ENCODE measurements at places on chromosomes 4 and X.

DNA sequence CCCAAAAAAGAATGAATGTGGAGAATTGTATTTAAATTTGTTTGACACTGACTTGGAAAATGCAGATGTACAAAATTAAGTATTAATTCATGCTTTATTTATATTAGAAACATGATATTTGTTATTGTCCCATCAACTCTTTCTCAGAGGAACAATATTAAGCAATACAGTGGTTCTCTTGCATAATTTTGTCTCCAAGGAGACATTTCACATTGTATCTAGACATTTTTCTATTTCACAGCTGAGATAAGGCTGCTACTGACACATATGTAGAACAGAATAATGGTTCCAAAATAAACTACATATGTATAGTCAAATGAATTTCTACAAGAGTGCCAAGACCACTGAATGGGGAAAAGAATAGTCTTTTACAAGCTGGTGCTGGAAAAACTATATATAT, 427.9 kb upstream of the SPANXN1 start:
- peak; percentile 52 for DNase-seq

DNA sequence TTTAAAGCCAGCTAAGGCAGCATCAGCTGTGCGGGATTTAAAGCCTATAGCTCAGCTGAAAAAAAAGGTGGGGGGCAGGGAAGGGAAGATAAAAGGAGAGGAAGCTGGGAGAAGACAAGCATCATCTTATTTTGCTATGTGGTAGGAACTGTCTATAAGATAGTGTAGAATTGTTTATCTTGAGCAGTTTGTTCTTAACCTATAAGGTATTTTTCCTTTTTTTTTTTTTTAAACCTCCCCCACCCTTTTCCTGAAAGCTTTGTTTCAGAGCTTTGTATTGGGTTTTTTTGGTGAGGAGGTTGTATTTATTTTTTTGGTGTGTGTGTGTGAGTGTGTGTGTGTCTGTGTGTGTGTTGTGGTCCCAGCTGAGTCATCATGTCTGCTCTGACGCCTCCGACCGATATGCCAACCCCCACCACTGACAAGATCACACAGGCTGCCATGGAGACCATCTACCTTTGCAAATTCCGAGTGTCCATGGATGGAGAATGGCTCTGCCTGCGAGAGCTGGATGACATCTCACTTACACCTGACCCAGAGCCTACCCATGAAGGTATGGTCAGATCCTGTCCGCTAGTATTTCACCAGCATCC, 531 bp downstream of the RUFY3 start:
- peak; percentile 68 for DNase-seq

DNA sequence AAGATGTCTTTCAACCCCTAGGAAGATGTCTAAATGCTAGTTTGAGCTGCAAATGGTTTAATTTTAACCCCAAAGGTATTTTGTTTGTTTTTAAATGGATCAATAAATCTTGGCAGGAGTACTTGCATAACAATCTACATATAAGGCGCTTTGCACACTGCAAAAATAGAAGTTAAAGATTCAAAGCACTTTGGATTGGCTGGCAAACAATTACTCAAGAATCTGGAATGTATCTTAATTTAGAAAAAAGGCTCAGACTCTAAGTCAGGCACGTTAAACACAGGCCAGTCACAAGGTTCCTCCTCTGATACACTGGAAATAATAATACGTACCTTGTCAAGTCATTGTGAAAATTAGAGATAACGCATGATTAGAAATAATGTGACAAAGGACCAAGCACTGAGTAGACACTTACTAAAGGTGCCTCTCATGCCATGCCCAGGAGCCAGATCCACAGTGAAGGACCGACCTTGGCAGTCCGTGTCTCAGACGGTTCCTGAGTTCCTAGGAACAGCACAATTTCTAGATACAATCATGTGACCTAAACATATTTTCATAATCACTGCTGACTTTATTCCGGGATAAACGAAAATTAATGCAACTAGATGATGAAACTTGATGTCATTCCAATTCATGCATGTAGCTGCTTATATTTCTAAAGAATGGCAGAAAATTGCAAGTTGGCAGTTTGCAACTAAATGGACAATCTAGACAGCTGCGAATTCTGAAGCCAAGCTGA, 49.6 kb downstream of the PROM1 start:
- peak; percentile 53 for DNase-seq

- peak; percentile 79 for DNase-seq
These were observed 92.3 kb downstream of the REPS2 start for GRCh38 chrX:17038681-17039161.

GRCh38 chr4:162116095-162116779, 47.6 kb downstream of the FSTL5 start:
- DNase-seq = no peak

- peak; percentile 77 for DNase-seq
These were observed 169.0 kb downstream of the CORIN start for GRCh38 chr4:47668810-47669408.

DNA sequence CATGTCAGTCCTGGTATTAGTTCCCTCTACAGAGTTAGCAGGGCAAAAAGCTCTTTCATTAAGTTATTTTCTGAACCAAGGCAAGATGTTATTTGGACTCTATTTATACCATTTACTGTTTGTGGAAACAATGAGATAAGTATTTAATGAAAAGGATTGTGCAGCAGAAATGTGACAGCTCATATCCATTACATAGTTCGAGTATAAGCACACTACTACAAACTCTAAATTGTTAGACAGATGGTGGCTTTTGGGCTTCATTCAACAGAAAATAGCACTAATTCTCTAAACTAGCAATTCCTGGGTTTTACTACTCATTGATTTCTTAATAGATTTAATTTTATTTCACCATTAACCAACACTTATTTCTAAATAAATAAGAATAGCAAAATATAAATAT, 95.2 kb upstream of the ANK2 start:
- DNase-seq = no peak

DNA sequence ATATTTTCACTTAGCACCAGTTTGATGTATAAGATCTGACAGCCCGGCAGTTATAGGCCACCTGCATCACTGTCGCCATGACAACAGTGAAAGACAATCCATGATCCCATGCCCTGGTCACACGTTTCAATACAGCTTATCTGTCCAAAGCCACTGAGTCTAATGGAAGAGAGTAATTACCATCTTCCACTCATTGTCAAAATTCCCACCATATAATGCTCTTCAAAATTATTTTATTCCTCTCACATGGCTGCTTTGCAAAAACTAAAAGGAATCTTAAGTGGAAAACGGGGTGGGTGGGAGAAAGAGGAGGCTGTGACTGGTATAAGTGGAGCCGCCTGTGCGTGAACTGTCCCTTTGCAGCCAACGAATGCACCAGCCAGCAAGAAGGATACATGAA, 44.2 kb downstream of the MAML3 start:
- no peak for DNase-seq

- DNase-seq = peak; percentile 16
These were observed 396.2 kb downstream of the INPP4B start for GRCh38 chr4:142449771-142450373.

GRCh38 chr4:7247946-7248345, 55.6 kb downstream of the SORCS2 start:
- DNase-seq = no peak

GRCh38 chr4:1656132-1656531, 28.0 kb downstream of the FAM53A start:
- DNase-seq = no peak

DNA sequence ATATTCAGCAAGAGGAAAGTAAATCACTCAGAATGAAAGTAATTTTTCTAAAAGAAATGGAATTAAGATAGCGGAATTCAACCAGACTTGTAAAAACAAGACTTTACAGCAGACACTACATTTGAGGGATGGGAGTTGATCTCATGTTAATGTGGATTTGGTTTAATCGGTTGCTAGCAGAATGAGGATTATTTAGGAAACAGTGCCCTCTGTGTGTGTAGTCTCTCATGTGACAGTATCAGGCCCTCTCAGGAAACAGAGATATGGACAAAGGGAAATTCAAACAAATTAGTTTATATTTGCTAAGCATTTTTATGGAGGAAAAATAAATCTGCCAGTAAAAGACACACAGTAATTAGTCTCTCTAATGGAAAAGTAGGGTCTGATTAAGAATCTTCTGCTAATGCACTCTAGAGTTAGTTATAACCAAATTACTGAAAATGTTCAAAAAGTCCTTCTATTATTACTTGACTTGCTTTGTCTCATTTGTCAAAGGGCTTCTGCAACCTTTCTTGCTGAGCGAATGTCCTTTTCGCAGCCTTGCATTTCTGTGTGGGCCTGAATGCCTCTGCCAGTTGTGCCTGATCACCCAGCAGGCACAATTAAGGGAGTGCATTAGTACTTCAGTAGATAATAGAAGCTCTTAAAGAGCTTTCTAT, 1282.3 kb upstream of the TENM3 start:
- DNase-seq = peak; percentile 24

DNA sequence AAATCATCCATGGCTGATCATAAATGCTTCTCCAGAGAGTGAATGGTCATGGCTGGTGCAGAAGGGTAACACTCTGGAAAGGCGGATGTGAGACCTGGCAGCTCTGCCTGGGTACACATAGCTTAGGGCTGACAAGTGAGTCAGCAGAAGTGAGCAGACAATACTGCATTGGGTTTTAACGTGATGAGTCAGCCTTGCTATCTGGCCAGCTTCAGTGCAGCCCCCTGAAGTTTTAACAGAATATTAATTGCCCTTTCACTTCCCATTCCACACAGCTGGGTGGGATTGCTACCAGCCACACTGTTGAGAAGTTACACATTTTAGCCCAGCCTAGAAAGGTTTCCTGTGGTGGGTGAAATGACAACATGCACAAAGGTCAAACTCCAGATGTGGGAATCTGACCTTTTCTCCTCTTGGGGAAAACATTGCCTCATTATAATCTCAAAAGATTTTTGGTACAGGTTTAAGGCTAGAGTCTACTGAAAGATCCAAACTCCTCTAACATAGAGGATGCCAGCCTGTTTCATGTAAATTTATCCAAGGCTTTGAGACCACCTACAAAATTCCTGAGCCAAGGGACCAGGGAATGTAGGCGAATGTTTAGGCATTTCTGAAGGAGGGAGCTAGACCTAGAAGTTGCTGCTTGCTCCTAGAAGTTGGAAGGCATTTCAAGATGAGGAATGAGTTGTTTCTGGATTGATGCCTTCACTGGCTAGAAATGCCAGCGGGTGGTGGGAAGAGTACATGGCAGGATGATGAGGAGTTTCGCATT, 230.3 kb upstream of the PGRMC2 start:
- peak; percentile 98 for DNase-seq

DNA sequence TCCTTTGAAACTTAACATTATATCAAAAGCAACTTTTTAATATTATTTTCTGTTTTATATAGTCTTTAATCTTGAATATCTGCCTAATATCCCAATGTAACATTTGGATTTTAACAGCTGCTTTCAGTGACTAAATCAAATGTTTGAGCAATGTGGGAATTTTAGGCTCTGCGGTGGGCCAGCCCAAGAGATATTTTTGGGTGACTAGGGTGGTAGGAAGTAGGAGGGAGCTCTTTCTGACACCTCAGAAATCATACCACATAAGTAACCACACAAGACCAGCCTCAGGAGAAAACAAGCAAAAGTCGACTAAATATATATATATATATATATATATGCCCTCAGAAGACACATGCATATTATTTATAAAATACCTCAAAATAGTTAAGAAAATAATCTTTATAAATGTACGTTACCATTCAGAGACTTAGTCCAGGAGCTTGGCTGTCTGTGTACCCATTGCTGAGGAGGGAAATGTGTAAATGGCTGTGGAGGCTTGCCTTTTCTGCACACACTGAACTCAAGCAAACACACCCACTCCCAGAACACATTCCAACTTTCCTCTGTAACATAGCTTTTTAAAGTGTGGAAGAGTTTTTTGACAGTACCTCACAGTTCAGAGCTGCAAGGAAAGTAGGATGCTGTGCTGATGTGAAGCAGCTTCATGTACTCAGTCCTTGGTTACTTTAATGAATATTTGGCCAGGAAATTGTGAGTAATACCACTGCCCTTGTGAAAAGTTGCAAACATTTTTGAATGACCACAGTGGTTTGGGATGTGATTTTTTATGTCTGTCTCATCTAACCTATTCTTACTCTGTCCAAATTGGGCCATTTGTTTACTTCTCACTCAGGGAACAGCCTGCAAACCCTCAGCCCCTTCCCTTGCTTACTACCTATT, at the start of gene RTL3:
TSS of gene RTL3 (minus strand) at position 484 of the 900 bp plus-strand sequence. CDS start 908 bp downstream, outside the sequence.
- peak; percentile 86 for DNase-seq

GRCh38 chrX:30814978-30815377, 74.1 kb downstream of the TAB3 start:
- DNase-seq = no peak

- DNase-seq = no peak
These were observed 10.8 kb upstream of the CAMK2D start for GRCh38 chr4:113772319-113772718.

DNA sequence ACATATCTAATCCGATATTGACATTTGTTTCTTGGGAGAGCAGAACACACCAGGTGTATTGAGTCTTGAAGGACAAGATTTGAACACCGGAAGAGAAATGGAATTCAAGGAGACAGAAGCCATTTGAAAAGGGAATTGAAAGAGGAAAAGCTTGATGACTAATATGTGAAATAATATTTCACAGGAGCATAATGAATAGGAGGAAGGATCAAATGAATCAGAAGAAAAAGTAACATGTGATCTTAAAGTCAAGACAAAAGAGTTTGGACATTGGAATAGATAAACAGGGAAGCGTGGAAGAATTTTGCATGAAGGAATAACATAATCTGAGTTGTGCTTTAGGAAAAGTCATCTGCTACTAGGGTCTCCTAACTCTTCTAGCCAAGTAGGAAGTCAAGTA, 145.5 kb upstream of the PDHA2 start:
- DNase-seq = no peak

DNA sequence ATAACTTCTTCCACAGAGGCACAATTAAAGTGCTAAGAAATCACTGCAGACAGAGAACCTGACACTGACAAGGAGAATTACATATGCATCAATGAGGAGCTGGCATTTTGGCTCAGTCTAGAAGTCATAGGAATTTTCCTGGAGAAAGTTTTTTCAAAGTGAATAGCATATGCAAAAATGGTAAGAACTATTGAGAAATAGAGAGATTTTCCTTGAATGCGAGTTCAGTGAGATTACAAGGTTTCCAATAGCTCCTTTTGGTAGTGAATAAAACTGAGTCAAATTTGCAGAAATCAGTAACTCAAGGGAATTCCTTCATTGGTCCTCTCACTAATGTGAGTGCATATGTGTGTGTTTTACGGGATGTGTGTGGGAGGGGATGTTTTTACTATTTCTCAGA, 557.5 kb downstream of the PPARGC1A start:
- DNase-seq = no peak

- DNase-seq = peak; percentile 91
These were observed 35.0 kb upstream of the BCOR start for GRCh38 chrX:40132751-40133150.

DNA sequence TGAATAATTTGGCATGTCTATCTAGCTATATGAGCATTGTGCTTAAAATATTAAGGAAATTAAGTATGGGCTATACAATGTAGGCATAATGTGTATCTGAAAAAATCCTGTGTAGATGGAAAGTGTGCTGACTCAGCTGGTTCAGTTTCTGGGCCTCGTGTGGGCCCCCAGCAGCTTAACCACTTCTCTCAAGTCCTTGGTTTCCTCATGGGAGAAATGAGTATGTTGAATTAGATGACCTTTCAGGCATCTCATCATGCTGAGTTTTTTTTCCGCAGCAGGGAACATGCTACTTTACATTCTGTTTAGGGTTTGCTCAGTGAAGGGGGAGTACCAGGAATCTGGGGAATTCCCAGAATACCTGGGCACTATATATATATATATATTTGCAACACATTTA, 30.5 kb downstream of the RHOH start:
- no peak for DNase-seq

- DNase-seq = no peak
These were observed 24.5 kb upstream of the PACRGL start for GRCh38 chr4:20675786-20676185.

GRCh38 chr4:105272002-105272401, 125.3 kb downstream of the TET2 start:
- DNase-seq = no peak

GRCh38 chrX:87528487-87528886, 10.9 kb downstream of the KLHL4 start:
- DNase-seq = no peak

Measured in fibroblast of the aortic adventitia (primary cell).